Small intestine (tissue), 16 donors: ENCODE measurements at places on chromosomes 16 and 17. TPM values are rescaled to one million over a fixed set of nuclear protein-coding genes. Genes with fewer than 3 reads are reported as not detected.

Gene TERB1
- polyA plus RNA-seq: not detected

Gene KIAA0753
- polyA plus RNA-seq: 14.1 TPM

Gene PRRT2
- polyA plus RNA-seq: 2.7 TPM

Gene SOX15
- polyA plus RNA-seq: 1.2 TPM
